ENCODE measurements at places on chromosomes 5 and 9.
A peak's percentile ranks its signal among the peaks of the same experiment; 100 is the strongest.

DNA sequence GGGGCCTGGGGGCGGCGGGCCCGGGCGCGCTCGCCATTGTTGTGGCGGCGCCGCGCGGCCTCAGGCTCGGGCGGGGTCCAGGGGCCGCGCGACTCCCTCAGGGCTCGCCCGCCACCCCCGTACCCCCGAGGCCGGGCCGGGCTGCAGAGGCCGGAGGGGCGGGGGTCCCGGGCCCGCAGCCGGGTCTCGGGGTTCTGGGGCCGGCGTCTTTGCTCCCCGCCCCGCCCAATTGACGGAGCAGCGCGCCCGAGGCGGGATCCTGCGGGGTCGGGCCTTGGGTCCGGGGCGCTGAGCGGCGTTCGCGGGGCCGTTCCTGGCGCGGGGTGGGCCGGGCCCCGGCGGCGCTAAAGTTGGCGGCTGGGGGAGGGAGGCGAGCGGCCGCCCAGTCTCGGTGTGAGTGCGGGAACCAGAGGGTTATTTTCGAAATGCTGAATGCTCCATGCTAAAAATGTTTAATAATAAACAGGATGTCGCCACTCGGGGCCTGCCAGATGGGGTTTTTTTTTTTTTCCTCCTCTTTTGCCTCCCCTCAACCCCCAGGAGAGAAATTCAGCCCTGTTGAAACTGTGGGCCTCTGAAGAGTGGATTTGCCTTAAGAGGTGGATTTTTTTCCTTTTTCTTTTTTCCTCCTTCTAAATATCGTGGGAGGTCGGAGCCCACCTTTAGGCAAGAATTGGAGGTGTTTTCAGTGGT, 724 bp downstream of the PRRC2B start:
- DNase-seq = peak; percentile 52

GRCh38 chr5:82211855-82212572, 66.1 kb downstream of the RPS23 start:
- DNase-seq = no peak

GRCh38 chr9:118734696-118735095, 634.5 kb downstream of the BRINP1 start:
- no peak for DNase-seq

- DNase-seq = no peak
Observed at GRCh38 chr9:90521811-90522570, 120.6 kb downstream of the DIRAS2 start.

DNA sequence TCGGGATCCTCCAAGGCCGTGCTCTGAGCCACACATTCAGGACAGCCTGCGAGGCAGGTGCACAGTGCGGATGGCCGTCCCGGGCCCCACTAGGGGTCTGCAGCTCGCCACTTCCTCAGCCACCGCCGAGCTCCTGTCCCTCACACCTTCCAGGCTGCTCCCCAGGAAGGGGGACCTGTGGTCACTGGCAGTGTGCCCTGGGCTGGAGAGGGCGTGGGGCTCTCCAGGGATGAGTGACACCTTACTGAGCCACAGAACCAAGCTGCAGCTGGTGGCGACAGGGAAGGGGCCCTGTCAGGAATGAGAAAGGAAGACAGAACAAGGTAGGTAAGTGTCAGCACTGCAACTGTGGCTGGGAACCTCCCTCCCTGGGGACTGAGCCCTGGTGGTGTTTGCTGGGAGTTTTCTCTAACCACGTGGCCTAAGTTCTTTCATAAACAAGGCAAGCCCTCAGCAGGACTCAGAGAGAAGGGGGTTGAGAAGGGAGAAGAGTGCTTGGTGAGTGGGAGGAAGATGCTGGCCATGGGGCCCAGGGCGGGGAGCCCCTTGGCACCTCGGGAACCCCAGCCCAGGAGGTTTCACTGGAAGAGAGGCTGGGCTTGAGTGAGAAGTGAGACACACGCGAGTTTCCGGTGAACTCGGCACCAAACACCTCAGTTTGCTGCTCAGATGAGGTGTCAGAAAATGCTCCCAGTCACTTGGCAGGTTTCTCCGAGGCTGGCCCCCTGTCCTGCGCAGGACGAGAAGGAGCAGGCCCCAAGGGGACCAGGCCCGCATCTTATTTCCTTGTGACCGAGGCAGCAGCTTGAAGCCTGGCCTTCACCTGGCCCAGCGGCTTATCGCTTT, 5.2 kb downstream of the IL13 start:
- no peak for DNase-seq

DNA sequence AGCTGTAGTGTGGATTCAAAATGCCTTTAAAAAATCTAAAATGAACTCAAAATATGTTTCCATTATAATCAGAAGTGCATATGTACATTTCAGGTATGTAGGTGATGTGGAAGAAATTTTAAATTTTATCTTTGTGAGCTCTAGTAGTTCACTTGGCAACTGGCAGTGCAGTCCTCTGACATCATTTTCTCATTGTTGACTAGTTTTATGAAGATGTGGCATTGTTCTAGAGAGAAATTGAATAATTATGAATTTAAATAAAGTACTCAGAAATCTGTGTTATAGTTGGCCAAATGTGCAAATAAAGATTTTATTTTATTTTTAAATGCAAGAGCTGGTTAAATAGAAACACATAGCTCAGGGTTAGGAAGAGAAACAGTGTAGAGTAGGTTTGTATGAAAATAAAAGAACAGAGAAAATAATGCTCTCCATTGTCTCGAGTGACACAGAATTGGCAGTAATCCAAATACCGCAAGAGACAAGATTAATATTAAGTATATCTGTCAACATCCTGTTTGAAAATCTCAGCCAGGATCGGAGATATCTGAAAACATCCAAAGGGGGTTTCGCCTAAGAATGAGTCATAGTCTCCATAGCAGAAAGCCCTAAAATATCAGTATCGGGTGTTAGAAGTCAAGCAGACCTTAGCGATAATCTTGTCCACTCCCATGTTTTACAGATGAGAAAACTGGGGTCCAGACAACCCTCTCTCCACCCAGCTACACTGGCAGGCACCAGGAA, 189.4 kb downstream of the CCDC192 start:
- no peak for DNase-seq

- peak; percentile 55 for DNase-seq
Observed at GRCh38 chr5:137665678-137666460, 70.0 kb downstream of the KLHL3 start.

DNA sequence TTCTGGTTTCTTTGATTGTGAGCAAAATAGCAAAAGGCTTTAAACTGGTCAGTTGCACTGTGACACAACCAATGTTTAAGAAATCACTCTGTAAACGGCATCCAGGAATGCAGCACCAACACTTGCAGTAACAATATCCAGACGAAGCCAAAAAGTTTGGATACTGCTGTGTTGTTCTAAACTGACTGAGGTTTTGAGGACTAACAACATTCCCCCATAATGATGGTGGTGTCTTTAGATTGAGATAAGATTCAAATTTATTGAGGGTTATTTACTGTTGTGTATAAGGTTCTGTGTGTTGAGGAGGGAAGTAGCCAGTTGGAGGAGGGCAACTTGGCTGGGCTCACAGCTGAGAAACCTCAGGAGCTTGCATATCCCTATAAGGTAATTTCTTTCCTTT, 353.6 kb downstream of the BNC2 start:
- no peak for DNase-seq

GRCh38 chr9:80890124-80890523, 799.2 kb downstream of the TLE1 start:
- no peak for DNase-seq

- DNase-seq = no peak
Observed at GRCh38 chr5:39497322-39497721, 72.5 kb upstream of the DAB2 start.

DNA sequence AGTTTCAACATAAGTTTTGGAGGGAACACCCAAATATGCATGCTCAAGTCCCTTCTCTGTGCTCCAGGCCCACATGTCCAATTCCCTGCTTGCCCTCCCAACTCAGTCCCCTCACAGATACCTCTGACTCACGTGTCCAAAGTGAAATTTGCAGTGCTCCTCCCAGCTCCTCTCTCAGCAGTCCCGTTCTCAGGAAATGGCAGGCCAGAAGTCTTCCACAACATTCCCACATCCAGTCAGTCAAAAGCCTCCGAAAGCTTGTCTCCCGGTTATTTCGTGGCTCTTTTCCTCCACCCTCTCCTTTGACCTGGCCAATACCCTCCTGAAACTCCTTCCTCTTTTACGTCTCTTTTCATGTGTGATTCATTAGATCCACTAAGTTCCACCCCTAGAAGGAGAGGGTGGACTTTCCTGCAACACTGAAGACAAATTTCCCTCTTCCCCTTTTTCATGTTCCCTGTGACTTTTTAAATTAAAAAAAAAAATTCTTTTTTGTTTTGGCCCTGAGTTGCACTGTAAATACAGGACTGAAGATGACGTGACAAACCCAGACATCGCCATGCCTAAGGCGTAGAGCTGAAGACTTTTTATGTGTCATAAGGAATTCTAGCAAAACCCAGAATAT, 12.8 kb upstream of the MGAT1 start:
- DNase-seq = no peak

- DNase-seq = peak; percentile 44
Observed at GRCh38 chr9:114138552-114138971, 16.8 kb upstream of the COL27A1 start.

DNA sequence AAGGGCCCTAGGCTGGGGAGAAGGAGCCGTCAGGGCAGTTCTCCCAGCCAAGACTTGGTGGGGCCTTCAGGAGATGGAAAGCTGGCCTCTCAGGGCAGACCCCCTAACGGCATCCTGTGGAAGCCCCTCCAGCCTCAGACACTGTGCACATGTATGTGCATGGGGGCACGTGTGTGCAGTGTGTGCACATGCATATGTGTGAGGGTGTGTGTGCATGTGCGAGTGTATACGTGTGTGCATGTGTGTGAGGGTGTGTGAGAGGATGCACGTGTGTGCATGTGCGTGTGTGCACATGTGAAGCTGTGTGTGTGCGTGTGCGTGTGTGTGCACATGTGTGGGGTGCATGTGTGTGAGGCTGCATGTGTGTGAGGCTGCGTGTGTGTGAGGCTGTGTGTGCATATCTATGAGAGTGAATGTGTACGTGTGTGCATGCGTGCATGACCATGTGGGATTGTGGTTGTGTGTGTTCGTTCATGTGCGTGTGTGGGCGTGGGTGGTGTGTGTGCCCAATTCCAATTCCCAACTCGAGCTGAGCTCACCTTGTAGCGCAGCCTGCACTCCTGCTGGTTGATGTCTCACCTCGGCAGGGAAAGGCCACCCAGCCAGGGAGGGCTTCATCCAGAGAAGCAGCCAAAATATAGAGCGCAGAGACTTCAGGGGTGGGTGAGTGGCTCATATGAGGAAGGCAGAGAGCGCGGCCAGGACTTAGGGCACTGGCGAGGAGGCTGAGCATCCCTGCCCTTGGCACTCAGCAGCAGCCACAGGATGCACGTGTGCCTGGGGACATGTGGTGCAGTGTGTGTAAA, 142.7 kb upstream of the PPP1R26 start:
- no peak for DNase-seq

All from cerebellum (tissue), 4 donors.